ENCODE measurements at places on chromosomes 4 and X. TPM values are rescaled to one million over a fixed set of nuclear protein-coding genes. Genes with fewer than 3 reads are reported as not detected.
A peak's percentile ranks its signal among the peaks of the same experiment; 100 is the strongest.

The SMR3B gene
- total RNA-seq, result not detected

The HTN1 gene
- total RNA-seq, result not detected

The FAM193A gene
- 36.9 TPM for total RNA-seq

The IL13RA1 gene
- 13.4 TPM for total RNA-seq

The CHST7 gene
- total RNA-seq, result 17.1 TPM

The NR0B1 gene
- total RNA-seq, result not detected

The DYNLT3 gene
- total RNA-seq, result 5.7 TPM

The GUCY1B1 gene
- total RNA-seq, result 0.59 TPM

The SRPK3 gene
- total RNA-seq, result not detected

The TSPAN7 gene
- total RNA-seq, result 3.5 TPM

The GRIA3 gene
- total RNA-seq, result 2.4 TPM

The STARD8 gene
- total RNA-seq, result 0.39 TPM

The AWAT1 gene
- not detected for total RNA-seq

The PPARGC1A gene
- total RNA-seq, result 1.2 TPM

- no peak for DNase-seq
Measured at GRCh38 chr4:76954489-76954888, 4.9 kb downstream of the SEPTIN11 start.

GRCh38 chrX:46819136-46819535 is 17.7 kb upstream of the RP2 start:
- DNase-seq, result no peak

DNA sequence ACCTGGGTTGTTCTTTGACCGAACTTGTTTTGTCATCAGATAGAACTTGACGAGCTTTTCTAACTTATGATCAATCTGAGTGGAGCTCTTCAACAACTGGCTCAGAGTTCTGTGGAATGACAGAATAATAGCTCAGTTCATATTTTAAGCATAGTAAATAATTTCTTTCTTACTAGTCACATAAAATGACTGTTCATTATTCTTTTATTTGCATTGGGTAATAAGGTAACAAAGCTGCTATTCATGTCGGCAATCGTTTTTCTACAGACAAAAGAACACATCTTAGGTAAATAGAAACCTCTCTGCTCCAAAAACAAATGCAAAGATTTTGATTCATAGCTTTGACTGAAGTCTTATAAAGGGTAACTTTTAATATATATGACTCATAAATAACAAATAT is 57.3 kb upstream of the CXCL8 start:
- DNase-seq, result no peak

GRCh38 chrX:41518127-41518840 is 71.1 kb downstream of the NYX start:
- no peak for DNase-seq

GRCh38 chrX:39361736-39362135 is 560.5 kb downstream of the MID1IP1 start:
- DNase-seq, result no peak

DNA sequence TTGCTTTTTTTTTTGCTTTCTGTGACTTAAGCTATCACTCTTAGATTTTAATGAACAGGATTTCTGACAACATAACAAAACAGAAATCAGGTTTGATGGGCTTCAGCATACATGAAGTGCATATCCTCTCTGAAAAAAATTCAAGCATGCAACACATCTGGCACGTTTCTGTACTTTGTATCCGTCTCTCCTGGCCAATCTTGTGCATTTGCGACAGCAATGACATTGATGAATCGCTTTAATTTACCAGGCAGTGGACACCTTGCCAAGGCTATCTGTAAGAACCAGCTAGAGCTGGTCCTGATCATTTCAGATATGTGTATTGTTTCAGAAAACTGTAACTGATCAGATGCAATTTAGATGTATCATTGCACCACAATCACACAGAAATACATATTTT is 93.3 kb downstream of the CCSER1 start:
- DNase-seq, result no peak

DNA sequence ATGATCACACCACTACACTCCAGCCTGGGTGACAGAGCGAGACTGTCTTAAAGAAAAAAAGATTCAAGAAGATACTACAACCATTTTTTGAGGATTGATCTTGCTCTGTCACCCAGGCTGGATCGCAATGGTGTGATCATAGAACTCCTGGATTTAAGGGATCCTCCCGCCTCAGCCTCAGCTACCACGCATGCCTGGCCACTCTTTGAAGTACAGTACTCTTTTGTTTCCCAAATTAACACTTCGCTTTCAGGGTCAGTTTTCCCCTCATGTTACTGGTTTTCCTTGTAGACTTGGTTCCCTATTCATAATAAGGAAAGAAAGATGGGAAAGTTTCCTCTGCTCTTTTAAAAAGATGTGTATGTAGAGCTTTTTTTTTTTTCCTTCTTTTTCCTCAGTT is 34.3 kb downstream of the FHIP1A start:
- no peak for DNase-seq

DNA sequence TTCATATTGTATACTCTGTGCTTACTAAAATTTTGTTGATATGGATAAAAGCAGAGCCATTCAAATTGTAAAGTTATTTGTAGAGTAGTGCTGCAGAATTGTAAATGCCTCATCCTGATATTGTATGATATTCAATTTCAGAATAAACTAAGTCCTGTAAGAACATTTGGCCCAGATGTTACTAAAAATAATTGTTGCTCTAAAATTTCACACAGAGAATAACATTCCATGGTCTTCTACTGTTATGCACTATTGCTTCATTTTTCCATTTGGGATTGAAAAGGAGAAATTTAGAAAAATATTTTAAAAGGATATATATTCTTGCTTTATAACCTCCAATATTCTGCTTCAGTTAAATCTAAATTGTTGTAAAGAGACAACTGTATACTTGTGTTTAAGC is 195.6 kb downstream of the LARP7 start:
- DNase-seq, result no peak

DNA sequence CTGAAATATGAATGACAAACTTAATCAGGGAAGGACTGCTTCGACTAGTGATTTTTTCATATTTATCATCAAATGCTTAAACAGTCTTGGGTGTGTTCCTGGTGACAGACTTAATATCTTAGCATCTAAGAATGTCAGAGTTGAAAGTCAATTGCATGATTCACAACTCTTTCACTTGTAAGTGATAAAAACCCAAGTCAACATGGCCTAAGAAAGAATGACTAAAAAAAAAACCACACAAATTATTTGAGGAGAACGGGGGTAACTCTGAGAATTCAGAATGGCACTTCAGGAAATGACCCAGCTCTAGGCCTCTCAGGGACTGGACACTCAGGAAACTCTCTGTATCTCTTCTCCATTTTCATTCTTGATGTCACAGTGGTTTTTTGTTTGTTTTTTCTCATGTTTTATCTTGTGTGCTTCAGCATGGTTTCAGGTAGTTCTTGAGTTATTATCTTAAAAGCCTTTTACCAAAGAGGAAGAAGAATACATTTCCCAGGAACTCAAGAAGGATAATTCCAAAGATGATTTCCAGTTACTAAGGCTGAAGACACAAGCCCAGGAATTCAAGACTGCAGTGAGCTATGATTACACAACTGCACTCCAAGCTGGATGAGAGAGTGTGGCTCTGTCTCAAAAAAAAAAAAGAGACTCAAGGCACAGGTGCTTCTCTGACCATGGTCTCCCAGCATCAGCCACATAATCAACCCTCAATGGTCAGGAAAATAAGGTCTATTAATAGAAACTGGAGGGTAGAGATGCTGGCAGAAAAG is 1697.8 kb upstream of the IGFBP7 start:
- DNase-seq, result no peak

DNA sequence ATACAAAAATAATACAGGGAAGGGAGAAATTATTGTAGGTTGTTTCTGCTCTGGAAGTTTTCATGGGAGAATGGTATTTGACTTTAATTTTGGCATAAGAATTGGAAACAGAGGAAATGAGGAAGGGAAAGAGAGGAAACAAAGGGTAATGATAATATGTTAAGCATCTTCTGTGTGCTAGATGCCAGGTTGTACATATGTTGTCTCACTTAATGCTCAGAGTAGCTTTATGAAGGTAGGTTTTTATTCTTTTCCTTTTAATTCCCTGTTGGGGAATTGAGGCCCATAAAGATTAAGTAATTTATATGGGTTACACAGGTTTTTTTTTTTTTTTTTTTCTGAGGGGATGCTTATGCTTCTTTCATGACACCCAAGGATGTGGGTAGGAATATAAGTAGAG is 19.2 kb downstream of the BLTP1 start:
- no peak for DNase-seq

GRCh38 chrX:57211906-57212305 is 74.6 kb upstream of the FAAH2 start:
- peak; percentile 35 for DNase-seq

DNA sequence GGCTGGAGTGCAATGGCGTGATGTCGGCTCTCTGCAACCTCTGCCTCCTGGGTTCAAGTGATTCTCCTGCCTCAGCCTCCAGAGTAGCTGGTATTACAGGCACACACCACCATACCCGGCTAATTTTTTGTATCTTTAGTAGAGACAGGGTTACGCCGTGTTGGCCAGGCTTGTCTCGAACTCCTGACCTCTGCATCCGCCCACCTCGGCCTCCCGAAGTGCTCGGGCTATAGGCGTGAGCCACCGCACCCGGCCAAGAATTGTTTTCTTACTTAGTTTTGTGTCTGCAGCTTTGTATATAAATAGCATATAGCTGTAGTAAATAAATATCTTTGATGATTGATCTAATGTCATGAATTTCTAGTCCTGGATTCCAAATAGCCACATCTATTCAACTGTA is 81.1 kb downstream of the IL1RAPL1 start:
- no peak for DNase-seq

DNA sequence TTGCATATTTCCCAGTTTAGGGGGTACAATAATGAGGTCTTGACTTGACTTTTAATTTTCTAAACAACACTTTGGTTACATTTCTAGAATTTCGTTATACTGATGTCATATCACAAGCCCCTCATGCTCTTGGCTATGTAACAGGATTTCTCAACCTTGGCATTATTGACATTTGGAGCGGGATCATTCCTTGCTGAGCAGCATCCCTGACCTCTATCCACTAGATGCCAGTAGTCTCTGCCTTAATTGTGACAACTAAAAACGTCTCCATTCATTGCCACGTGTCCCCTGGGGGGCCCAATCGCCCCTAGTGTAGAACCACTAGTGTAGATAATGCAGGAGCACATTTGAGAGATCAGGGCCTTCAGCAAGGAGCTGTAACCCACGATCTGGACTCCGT is 234.2 kb upstream of the MID1 start:
- no peak for DNase-seq

DNA sequence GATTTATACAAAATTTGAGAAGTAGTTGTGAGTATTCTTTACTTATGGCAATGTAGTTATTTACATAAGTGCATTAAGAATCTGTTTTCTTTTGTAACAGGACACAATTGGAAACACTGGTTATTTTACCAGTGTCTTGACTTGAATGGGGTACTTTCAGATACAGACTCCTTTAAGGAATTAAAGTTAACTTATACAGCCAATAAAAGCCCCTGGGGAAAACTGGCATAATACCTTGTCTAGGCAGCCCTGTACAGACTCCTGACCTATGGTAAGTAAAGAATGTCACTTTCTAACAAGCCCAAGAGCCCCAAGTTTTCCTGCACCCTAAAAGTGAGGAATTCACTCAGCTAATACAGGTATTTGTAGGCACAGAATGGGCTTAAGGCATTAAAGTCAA is 241.8 kb downstream of the CPXCR1 start:
- DNase-seq, result no peak

DNA sequence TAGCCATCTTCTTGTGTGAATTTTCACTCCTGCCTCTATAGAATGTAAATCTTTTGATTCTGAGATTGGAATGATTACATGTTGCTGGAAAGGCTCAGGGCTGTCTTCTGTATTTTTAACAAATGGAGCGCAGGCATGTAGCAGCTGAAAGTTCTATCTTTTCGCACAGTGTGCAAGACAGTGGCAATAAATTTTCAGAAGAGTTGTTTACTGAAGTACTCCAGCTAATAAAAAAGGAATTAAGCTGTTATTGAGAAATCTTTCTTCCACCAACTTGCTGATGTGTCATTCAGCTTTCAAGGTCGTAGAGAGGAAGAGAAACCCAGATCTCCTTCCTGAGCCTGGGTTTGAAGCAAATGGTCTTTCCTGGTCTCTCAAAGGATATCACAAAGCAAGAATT is 122.0 kb upstream of the PUDP start:
- no peak for DNase-seq

- no peak for DNase-seq
Measured at GRCh38 chrX:55206162-55206941, 13.8 kb upstream of the PAGE5 start.

GRCh38 chr4:82706349-82707000 is 92.1 kb downstream of the SCD5 start:
- DNase-seq, result no peak

DNA sequence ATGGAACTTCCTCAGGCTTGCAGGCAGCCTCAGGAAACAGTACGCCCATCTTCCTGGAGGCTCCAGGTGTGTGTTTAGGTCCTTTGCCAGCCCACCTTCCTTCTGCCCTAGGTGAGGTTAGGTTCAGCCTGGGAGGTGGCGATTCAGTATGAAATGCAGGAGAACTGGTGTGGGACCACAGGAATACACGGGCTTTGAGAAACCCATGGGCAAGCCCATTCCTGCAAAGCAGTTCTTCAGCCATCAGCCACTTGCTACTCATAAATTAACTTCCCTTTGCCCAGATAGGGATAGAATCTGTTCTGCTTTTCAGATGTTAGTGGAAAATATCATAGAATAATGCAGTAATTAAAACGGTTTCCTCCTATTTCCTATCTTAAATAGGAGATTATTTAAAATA is 32.2 kb downstream of the TBC1D14 start:
- no peak for DNase-seq

- DNase-seq, result no peak
Measured at GRCh38 chr4:120839334-120839973, 83.1 kb downstream of the PRDM5 start.

DNA sequence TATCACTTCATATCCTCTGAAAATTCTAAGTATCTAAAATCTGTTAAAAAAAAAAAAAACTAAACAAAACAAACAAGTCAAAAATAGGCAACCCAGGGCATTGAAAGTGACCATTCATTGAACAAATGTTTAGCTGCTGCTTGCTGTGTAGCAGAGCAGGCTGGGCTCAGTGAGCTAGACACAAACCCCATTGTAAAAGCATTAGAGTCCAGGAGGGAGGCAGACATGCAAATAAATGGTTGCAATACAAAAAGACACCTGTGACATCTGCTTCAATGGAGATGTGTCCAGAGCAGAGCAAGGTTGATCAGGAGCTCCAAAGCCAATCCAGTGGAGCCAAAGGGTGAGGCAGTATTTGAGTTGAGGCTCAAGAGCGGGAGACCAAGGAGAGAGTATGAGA is 267.3 kb upstream of the GATB start:
- no peak for DNase-seq

GRCh38 chrX:39856472-39857121 is 241.2 kb downstream of the BCOR start:
- no peak for DNase-seq

GRCh38 chr4:17854036-17854435 is 43.3 kb downstream of the NCAPG start:
- no peak for DNase-seq

GRCh38 chrX:38220415-38221390 is at the start of gene SRPX:
Gene SRPX (minus strand): TSS chrX:38220871. CDS start chrX:38220792, 79 bp downstream.
- peak; percentile 53 for DNase-seq

- no peak for DNase-seq
Measured at GRCh38 chr4:80012291-80012690, 60.7 kb downstream of the ANTXR2 start.
